ENCODE measurements at places on chromosomes 5 and 9. TPM values are rescaled to one million over a fixed set of nuclear protein-coding genes. Genes with fewer than 3 reads are reported as not detected.

Gene ADAM19
- 13.8 TPM for total RNA-seq

Gene SH3PXD2B
- total RNA-seq: 23.6 TPM

Gene IFNK
- not detected for total RNA-seq

Gene OR1J4
- not detected for total RNA-seq

Gene PAEP
- 0.32 TPM for total RNA-seq

Gene PSMB7
- total RNA-seq: 288 TPM

Gene SH3GL2
- total RNA-seq: 0.05 TPM

Gene ITGA2
- total RNA-seq: 13.9 TPM

Gene GLDC
- total RNA-seq: 14.9 TPM

Gene CYLC2
- not detected for total RNA-seq

Gene PCDH12
- total RNA-seq: not detected

Data from A549 treated with dexamethasone at 1 μM for 4 hours (cell line).